LHCN-M2 (cell line): ENCODE measurements at places on chromosomes 5 and 9. TPM values are rescaled to one million over a fixed set of nuclear protein-coding genes. Genes with fewer than 3 reads are reported as not detected.

SMIM32 gene
- total RNA-seq: not detected in 2 replicates

DNA sequence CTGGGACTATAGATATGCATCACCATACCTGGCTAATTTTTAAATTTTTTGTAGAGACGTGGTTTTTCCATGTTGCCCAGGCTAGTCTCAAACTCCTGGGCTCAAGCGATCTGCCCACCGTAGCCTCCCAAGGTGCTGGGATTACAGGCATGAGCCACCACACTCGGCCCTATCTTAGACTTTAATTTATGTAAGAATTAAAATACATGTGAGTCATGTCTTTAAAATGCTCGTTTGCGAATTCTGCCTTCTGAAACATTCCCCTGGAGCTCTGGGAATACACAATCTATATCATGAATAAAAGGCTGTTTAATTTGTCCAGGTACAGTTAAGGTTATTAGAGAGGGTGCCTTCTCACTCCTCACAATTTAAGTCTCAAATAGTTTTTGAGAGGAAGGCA lies 32.8 kb downstream of the RHOBTB3 start:
- no peak for DNase-seq

SLC31A2 gene
- 78.7 and 88.0 TPM in 2 replicates for total RNA-seq

DNA sequence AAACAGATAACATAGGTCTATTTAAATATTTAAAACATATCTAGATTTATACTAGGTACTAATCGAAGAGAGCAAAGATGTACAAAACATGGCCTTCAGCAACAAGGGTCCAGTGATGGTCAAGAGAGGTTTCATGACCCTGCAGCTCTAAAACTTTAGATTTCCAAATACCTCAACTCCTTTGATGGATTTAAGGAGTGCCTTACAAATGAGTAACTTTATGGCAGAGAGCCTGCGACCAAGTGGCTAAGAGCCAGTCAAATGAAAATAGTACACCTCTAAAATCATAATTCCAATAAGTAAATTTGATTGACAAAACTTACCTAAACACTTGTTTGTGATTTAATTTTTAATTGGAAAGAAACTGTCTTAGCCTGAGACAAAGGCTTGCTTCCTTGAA lies 4.7 kb upstream of the SH3RF2 start:
- DNase-seq: no peak

GRCh38 chr9:88748566-88749261 lies 213.7 kb downstream of the NXNL2 start:
- DNase-seq: peak; percentile 65

CLIC3 gene
- 0.52 TPM in 1 of 2 replicates, not detected in the other for total RNA-seq

DNA sequence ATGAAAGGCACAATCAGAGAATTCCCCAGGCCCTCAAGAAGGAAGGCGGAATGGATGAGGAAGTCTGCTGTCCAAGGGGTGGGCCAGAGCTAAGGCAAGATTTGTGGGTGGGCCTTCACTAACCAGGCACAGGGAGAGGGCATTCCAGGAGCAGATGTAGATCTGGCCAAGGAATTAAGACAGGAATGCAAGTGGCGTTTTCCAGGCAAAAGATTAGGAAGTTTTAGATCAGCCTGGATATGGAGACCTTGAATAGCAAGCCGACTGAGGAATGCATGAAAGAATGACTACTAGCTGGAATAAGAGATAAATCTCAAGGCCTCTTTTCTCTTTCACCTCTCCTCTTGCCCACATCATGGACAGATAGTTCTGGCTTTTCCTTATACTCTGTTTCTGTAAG lies 68.5 kb downstream of the GHR start:
- no peak for DNase-seq

- DNase-seq: peak; percentile 90
Observed at GRCh38 chr5:102811972-102812371, 56.9 kb downstream of the PAM start.

GRCh38 chr9:74940600-74940999 lies 12.1 kb downstream of the C9orf40 start:
- DNase-seq: no peak

- DNase-seq: peak; percentile 55
Observed at GRCh38 chr9:13278368-13279246, 885 bp downstream of the MPDZ start.

DNA sequence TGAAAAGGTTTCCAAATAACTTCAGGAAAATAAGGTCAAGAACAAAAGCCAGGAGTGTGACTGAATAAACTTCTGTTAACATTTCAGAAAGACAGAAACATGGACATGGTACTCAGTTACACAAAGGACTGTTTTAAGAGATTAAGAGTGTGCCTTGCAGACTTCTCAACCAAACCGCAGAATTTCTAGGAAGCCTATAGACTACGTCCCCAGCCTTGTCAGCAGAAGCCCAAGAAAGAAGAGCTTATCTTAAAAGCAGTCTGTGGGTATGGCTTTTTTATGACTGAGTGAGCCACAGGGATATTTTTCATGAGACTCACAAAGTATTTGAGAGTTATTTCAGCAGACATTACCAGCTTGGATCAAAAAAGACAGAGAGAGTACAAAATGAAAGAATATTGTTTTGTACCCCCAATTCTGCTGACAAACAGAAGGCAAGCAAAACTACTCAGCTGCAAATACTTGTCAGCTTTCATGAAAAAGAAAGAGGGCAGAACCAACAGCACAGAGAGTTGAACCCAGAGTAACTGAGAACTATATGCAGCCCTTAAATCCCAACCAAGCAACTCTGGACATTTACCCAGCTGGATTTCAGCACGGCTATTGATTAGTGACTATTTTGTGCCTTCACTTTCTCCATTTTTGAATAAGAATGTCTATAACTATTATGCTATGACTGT lies 711.0 kb upstream of the CTNND2 start:
- DNase-seq: no peak

TTC23L gene
- not detected in 2 replicates for total RNA-seq

CNTRL gene
- total RNA-seq: 12.8 and 13.5 TPM in 2 replicates

CCNJL gene
- 2.0 and 2.7 TPM in 2 replicates for total RNA-seq

DNA sequence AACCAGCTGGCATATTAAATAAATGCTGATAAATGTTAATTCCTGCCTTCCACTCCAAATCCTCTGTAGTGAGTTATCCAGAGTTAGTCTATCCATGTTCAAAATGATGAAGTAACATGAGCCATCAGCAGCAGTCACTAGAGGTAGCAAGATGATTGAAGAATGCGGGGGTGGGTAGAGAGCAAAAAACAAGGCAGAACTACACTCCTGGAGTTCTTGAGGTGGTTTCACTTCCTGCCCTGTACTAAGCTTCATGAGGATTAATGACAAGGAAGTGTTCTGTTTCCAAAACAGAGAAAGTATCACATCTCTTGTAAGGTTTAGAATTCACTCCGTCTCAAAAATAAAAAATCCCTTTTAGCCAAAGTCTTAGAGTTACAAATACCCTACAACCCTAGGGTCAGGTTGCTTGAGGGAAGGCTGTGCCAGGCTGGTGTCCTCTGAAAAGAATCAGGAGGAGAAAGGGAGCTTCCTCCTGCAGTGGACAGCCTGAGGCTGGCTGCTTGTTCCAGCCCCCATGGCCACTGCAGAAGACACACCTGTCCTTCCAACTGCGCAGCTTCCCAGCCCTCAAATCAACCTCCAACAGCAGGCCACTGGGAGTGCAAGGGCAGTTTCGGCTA lies 180.2 kb downstream of the DENND1A start:
- DNase-seq: no peak

TCF7 gene
- 0.19 and 0.40 TPM in 2 replicates for total RNA-seq

DNA sequence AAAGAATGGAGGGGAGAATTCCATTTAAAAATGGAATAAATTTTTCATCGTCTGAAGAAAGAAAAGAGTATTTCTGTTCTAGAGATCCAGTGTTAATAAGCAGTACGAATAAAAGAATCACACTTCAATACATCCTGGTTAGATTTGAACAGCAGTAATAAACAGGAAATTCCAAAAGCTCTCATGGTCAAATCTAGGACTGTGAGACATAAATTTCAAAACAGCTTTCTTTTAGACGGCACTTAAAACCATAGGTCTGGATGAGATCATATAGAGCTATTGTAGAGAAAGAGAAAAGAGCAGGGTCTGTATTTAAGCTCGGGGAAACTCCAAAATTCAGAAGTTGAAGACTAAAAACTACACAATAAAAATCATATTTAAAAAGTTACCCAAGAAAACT lies 1006.9 kb upstream of the CTNND2 start:
- DNase-seq: no peak

GRCh38 chr5:82544004-82544403 lies 265.9 kb upstream of the RPS23 start:
- no peak for DNase-seq

DNA sequence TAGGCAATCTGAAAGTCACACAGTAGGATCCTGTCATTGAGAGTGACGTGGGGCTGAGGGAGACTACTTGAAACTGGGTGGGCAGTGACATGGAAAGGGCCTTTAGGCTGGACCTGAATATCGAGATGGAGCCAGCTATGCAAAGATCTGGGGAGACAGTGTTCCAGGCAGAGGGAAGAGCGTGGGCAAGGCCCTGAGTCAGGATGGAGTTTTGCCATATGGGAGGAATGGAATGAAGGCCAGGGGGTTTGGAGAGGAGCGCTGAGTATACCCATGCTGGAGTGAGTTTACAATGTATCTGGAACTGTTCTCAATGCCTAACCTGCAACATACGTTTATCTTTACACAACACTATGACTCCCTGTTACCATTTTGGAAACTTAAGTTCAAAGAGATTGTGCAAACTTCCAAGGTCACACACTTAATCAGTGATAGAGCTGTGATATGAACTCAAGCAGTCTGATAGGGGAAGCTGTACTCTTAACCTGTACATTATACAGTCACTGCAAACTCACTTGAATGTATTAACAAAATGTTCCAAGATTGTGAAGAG lies 33.5 kb downstream of the INSYN2B start:
- no peak for DNase-seq

- DNase-seq: peak; percentile 48
Observed at GRCh38 chr5:59095480-59095879, 512.6 kb downstream of the RAB3C start.

N4BP3 gene
- total RNA-seq: 0.06 and 0.13 TPM in 2 replicates

DNA sequence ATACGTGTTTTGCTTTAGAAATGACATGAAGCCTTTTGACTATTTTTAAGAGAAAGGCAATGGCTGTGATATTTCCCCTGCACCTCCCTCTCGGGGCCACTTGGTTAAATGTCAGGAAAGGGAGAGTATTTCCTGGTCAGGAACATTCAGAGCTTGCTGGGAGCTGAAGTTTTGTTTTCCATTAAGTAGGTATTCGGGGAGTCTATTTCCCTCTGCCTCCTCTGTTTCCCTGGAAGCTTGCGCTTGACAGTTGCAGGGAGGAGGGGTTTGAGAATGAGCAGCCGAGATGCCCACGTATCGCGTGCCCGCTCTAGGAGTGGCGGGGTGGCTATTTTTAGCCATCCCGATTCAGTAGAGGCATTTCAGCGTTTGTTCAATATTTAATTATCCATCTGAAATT lies 6.7 kb downstream of the DAB2IP start:
- no peak for DNase-seq

GRCh38 chr5:53749621-53750020 lies 189.2 kb downstream of the NDUFS4 start:
- peak; percentile 9 for DNase-seq

SPOCK1 gene
- 23.2 and 31.4 TPM in 2 replicates for total RNA-seq

LURAP1L gene
- total RNA-seq: 3.3 and 4.4 TPM in 2 replicates

ZFP2 gene
- total RNA-seq: 0.64 and 0.92 TPM in 2 replicates

DIPK1B gene
- 0.77 TPM in 1 of 2 replicates, not detected in the other for total RNA-seq

DNA sequence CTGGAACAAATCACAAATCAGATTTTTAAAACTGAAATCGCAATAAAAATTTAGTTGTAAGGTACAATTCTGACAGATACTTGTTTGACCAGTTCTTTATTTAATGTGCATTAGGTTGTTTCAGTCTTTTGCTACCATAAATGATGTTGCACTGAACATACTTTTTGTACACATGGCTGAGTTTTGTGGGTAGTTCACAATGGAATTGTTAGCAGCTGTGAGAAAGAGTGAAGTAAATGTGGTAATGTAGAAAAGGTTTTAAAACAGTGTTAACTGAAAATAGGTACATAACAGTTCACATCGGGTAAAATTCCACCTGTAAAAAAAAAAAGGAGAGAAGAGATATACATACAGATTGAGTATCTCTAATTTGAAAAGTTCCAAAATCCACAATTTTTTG lies 25.6 kb downstream of the MRPS27 start:
- DNase-seq: no peak

DNA sequence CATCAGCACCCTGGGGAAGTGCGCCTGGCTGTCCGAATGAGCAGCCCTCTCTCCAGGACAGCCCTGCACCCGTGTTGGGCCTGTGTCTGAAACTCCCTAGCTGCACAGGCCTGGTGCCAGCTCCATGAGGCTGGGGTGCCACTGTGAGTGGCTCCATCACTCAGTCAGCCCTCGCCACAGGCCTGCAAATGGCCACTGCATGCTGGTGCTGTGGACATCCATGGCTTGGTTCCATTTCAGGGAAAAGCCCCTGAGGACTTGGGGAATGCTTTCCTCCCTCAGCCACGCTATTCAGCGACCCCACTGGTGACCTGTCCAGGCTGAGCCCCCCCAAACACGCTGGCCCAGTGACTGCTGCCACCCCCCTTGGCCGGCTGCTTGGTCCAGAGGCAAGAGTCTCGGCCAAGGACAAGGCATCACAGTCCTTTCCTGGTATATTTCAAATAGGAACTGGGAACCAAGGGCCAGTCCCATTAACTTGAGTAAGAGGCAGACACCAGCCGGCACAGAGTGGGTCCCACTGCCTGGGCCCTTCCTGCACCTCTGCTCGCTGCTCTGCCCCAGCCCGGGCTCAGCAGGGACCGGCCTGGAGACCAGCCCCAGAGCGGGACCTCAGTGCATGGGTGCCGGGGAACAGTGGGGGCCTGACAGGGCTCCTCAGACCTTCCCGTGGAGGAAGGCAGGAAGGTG lies 181.3 kb downstream of the AUH start:
- DNase-seq: no peak

DNA sequence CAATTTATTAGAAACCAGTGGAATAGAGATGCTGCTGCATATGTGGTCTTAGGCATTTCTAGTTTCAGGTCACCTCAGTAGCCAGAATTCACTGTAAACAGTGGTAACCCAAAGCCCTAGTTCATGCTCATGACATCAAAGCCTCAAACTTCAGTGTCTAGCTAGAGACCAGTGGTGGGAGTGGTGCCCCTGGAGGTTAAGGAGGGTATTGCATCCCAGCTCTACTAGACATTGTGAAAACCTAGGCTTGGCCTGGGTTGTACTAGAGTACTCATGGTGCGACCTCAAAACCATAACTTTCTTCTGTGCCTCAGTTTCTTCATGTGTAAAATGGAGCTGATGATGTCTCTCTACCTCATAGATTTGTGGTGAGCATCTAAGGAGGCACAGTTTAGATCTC lies 18.8 kb downstream of the COL5A1 start:
- DNase-seq: peak; percentile 57

DNA sequence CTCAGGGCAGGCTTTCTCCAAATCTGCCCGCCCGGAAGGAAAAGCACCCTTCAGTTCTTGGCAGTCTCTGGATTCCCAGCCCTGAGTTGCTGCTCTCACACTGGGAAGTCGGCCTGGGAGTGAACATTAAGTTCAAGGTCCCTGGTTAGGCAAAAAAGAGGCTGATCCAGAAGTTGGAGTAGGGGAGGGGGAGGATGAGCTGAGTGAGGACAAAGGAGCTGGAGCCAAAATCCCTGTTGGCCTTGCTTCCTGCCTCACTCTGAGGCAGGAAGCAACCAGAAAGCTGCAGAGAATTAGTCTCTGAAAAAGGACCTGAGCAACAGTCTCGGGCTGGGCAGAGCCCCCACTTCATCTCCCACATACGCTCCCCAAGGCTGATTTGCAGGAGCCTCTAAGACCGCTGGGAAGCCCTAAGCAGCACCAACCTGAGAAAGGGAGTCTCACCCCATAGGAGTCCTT lies 15.0 kb upstream of the RPS14 start:
- no peak for DNase-seq

- DNase-seq: no peak
Observed at GRCh38 chr9:93575796-93576257, 557 bp upstream of the PHF2 start.
